Muscle of leg (tissue), 16 donors: ENCODE measurements at places on chromosomes 12 and 14. TPM values are rescaled to one million over a fixed set of nuclear protein-coding genes. Genes with fewer than 3 reads are reported as not detected.

Gene CCND2
- polyA plus RNA-seq = 116 TPM

Gene GRIN2B
- polyA plus RNA-seq = 0.18 TPM

Gene NAV3
- polyA plus RNA-seq = 14.5 TPM

Gene EPS8
- polyA plus RNA-seq = 37.0 TPM
